Lung microvascular endothelial cell (primary cell): ENCODE measurements at places on chromosomes 2 and 18.

DNA sequence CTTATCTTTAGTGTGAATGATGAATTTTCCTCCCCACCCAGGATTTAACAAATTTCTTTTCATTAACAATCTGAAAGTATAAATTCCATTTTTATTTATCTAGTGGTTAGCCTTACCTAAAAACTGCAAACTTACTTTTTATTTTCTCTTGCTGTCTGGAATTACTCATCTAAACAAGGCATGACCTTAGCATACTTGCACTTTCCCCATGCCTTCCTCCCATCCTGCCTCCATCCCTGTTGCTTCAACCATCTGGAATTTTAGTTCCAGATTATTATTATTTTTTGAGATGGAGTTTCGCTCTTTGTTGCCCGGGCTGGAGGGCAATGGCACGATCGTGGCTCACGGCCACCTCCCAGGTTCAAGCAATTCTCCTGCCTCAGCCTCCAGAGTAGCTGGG, 35.6 kb downstream of the GDF7 start:
- DNase-seq: no peak

DNA sequence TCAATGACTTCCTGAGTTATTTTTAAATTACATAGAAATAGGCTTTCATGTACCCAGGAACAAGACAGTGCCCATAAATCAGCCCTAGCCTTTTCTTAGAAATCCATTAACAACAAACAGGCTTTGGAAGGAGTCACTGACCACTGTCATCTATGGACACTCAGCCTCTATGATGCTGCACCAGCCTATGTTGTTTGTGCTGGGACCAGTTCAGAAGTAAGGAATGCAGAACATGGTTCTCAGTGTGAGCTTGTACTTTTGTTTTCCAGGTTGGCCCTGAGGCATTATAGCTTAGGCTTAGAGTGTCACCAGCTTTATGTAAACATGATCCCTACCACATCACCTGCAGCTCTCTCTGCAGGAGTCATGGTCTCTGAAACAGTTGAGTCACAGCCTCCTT, 335.7 kb upstream of the CDH7 start:
- DNase-seq: no peak

DNA sequence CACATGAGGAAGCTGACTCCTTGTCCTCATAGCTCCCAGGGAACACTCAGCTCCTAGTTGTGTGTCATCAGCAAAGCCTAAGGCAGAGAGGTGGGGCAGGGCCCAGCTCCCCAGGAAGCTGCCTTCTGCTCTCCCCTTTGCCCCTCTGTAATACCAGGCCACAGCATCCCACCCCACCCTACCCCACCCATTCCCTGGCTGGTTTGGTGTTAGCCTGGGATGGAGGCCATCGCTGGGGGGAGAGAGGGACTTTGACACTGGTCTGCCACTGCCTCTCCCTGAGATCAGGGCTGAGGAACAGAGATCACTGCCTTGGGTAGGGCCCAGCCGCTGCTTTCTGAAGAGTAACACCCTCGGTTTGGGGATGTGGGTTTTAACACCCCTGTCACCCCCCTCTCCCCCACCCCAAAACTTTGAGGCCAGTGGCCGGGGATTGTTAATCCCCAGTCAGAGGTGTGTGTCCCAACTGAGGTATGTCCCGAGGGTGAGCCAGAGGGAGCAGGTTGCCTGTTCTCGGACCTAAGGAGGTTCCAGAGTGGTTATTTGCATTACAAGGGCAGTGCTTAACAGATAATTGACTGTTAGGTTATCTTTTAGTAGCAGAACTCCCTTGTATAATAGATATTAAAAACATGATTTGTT, 41.4 kb downstream of the TET3 start:
- DNase-seq: no peak

DNA sequence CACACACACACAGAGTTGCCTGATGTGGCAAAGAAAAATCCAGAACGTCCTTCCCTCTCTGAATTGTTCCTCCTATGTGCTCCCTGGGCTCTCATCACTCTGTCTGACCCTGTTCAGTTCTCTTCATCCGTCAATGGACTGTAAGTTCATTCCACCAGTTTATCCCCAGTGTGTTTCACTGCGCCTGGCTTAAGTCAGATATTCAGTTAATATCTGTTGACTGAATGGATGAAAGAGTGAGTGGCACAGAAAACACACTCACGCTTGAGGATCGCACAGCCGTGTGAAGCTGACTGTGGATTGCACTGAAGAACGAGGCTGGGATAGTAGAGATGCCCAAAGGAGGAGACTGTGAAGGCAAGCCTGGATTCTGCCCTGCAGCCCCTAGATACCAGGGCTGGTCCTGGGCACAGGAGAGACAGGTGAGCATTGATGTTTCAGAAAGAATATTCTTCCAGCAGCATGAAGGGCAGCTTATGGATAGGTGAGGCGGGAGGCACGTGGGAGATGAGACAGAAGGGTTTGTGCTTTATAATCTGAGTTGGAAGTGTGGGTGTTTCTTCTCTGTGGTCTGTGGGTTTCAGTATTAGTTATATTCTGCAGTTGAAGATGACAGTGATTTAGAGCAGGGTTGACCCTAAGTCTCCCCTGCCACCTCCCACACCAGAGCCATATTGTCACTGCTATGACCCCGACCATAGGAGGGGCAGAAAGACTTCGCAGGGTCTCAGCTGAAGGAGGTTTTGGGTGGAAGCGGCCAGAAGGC, 129.9 kb downstream of the SOCS6 start:
- no peak for DNase-seq

DNA sequence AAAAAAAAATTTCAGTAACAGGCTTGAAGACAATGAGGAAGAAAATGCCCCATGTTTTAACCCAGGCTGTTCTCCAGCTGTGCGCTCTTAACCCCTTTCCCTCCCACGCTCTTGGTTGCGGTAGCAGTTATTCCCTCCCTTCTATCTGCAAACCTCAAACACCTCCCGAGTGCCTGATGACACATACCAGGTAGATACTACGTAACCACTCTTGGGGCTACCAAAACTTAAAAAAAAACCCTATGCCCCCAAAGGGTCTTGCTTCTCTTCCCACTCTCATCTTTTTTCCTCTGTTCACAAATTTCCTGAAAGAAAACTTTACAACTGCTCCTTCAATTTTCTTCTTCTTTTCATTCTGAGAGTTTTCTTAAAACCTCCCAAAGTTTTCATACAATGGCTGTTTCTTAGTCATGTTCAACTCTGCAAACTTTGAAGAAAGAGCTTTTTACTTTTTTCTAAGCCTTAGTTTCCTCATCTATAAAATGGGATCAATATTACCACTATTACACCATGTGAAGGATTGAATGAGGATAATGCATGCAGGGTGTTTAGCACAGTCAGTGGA, 4.9 kb upstream of the DRC1 start:
- no peak for DNase-seq

DNA sequence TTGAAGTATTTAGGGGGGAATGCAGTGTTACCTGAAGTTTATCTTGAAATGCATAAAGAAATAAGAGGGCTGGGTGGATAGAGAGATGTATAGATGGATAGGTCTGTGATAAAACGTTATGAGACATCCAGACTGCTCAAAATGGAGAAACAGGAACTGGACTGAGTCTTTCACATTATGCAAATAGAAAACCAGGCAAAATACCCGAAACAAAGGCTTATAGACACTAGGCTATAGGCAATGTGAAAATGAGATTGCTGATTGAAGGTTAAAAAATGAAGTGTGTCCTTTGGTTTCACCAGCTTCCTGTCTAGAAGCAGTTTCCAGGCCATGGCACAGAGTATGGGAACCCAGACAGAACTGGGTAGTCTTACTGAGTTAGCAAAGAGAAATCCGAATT, 24.9 kb upstream of the SLC3A1 start:
- no peak for DNase-seq

DNA sequence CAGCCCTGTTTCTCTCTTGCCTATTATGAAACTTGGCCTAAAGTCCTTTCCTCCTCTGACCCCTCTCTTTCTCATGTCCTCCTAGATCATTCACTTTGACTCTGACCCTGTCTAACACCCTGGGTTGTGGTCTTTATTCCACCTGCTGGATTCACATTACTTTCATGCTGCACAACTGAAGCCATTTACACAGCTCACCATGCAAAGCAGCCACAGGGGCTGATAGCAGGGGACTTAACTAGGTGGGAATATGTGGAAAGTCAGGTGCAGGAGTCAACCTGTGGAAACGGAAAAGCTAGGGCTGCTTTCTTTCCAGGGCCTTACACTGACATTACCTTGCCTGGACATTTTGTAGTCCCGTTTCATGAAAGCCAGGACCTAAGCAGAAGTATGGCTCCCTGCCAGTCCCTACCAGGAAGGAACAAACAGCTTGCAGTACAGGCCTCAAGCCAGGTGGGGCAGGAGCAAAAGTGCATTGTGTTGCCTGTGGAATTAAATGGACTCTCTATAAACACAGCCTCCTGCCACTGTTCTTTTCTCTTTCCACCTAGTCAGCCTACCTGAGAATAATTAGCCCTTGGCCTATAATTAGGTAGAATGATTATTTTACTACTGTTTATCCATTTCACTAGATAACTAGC, 11.8 kb downstream of the MAPRE3 start:
- peak; percentile 62 for DNase-seq

GRCh38 chr2:51812138-51812866, 780.4 kb upstream of the NRXN1 start:
- no peak for DNase-seq

DNA sequence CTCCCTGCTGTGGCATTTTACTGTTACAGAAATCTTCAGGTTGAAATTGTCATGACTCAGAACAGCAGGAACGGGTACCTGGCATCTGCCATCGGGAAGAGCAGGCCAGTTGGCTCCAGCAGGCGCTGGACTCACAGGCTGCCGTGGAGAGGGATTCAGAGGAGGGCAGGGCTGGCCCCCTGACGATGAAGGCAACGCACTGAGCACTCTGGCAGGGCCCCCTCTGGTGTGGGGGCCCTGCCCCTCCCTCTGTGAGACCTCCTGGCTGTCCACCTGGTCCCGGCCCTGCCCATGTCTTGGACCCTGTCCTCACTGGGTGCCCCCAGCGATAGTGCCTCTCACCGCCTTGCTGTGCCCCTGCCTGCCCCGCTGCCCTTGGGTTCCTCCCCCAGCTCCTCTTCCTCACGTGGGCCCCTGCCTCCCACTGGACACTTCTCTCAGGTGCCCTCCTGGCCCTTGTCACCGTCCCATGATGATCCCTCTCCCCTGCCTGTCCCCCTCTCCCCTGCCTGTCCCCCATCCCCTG, 23.3 kb upstream of the ALLC start:
- no peak for DNase-seq

DNA sequence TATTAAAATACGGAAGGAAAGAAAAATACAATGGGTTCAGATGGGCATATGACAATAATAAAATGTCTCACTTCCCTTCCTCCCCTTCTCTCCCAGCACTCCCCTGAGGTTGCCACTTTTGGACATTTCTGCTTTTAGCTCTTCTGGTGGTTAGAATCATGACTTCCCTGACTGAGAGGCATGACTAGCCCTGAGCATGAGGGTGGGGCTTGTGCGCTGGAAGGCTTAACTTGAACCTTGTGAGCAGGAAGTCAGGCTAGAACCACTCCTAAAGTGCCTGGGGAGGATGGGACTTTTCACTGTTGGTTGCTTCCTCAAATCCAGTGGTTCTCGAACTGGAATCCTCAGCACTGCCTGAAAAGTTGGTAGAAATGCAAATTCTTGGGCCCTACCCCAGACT, 19.7 kb upstream of the ARHGAP25 start:
- DNase-seq: no peak

DNA sequence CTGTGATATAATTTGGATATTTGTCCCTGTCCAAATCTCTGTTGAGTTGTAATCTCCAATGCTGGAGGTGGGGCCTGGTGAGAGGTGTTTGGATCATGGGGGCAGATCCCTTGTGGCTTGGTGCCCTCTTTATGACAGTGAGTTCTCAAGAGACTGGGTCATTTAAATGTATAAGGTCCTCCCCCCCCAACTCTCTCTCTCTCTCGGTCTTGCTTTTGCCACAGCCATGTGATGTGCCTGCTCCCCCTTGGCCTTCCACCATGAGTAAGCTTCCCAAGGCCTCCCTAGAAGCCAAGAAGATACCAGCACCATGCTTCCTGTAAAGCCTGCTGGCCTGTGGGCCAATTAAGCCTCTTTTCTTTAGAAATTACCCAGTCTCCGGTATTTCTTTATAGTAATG, 58.6 kb downstream of the FN1 start:
- DNase-seq: no peak

- DNase-seq: no peak
Observed at GRCh38 chr2:72827966-72828646, 2.3 kb upstream of the EXOC6B start.

GRCh38 chr2:48725696-48726494, 29.6 kb downstream of the LHCGR start:
- DNase-seq: peak; percentile 16

GRCh38 chr2:49490710-49491109, 336.4 kb upstream of the FSHR start:
- DNase-seq: no peak

DNA sequence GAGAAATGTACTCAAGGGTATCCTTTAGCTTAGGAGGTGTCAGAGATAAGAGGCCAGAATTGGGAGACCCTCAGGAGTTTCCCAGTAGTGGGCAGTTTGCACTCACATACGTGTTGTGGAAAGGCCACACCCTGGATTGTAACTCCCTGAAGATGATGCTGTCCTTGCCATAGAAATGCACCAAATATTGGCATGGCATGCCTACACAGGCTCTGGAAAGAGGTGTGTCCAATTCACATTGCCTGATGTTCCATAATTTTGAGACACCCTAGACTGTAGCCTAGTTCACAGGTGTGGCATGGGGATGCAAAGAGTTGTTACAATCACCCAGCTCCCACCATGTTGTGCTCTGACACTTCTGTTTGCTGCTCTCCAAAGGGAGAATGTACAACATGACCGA, 271.9 kb downstream of the CCDC85A start:
- DNase-seq: no peak

DNA sequence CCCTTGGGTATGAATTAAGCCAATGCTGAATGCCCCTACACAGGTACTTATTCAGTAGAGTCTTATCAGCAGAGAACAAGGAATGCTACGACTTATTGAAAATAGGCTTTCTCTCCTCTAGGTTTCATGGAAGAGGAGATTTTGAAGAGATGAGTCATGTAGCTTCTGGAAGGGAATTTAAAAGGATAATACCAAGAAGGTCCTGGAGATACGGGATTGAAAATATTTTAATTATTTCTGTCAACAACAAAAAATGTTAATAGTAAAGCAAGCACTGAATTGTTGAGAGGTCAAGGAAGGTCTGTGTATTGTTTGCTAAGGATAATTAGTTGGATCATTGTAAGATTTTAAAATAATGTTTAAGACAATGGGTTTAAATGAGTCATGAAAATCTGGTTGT, 293.0 kb upstream of the SPHKAP start:
- no peak for DNase-seq

DNA sequence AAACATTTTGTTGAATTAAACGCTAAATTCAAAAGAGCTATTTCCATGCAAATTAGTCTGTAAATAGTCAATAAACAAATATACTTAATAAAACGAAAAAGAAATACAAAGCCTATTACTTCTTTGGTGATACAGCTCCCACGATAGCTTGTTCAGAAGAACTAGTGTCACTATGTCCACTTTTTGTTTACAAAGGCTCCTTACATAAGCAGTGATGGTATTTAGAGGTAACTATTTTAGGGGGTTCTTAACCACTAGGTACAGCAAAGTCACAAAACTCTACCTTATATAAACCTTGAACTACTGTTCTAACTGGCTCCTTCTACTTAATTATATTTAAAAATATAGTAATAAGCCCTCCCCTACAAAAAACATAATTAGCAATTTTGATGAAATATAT, 21.9 kb downstream of the ALS2 start:
- no peak for DNase-seq

GRCh38 chr2:211900000-211900399, 638.6 kb downstream of the ERBB4 start:
- DNase-seq: no peak
